ENCODE measurements at places on chromosomes 1 and 21.

- DNase-seq: no peak
Observed at GRCh38 chr1:109630081-109630897, 10.7 kb downstream of the AMPD2 start.

DNA sequence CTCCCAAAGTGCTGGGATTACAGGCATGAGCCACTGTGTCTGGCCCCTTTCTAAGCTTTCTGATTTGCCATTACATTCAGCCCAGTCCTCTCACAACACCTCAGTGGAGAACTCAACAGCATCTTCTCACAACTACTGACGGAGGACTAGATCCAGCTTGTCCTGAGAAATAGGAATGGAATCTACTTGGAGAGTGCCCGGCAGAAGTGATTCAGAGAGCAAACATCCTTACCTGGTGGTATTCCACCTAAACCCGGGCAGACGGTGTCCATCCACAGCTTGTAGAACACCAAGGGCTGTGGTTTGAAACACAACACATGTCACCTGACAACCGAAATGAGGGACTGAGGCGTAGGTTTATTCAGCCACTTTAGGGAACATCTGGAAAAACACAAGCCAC lies 28.8 kb upstream of the CCSAP start:
- DNase-seq: no peak

DNA sequence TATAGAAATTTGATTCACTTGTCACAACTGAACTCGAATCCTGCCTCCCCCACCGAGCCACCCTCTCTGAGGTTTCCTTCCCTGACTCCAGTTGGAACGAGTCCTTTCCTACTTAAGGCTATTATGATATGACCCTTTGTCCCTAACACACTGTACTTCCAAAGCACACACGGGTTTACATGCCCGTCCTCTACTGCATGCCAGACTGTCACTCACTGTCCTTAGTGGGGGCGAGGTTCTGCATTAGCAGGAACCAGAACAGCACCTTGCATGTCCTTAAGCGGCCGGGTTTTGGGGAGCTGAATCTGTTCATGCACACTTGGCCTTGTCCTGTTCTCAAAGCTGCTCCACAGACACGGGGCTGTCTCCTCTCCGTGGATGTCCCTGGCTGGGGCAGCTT lies 164.6 kb upstream of the KCNJ6 start:
- no peak for DNase-seq

- peak; percentile 94 for DNase-seq
Observed at GRCh38 chr1:8047686-8048445, 21.8 kb upstream of the ERRFI1 start.

GRCh38 chr1:18077657-18078215 lies 29.9 kb upstream of the IGSF21 start:
- DNase-seq: no peak

DNA sequence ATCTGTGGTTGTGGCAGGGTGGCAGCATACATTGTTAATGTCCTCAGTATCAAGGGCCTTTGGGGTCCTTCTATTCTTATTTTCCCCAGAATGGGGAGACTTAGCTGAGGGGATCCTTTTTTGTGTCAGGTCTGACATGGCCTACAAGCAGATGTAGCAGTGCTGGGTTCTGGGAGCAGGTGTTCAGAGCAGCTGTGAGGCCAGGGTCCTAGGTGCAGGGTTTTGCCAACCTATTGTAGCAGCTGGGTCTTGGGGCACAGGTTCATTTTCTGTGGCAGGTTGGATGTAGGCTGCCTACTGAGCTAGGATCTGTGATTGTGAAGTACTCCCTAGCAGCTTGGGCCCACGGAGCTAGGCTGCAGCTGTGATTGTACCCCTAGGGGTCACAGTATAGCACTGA lies 60.1 kb downstream of the DIPK1A start:
- DNase-seq: no peak

DNA sequence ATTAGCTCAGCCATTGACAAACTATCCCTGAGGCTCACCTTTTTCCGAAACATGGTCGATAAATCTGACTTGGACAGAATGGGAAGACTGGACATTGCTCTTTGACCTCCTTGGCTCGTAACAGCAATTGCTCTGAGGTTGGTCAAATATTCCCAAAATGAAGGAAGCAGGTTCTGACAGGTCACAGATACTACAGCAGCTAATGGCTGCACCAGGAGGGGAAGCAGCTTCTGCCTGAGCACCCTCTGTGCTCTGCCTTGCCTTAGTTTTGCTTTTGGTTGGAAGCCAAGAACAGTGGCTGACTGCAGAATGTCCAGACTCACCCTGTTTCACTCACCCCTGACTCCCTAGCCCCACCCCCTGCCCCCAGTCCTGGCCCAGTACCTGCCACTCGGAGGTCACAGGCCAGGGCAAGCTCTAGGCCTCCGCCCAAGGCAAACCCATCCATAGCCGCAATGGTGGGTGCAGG lies 15.4 kb downstream of the ECHDC2 start:
- DNase-seq: no peak

DNA sequence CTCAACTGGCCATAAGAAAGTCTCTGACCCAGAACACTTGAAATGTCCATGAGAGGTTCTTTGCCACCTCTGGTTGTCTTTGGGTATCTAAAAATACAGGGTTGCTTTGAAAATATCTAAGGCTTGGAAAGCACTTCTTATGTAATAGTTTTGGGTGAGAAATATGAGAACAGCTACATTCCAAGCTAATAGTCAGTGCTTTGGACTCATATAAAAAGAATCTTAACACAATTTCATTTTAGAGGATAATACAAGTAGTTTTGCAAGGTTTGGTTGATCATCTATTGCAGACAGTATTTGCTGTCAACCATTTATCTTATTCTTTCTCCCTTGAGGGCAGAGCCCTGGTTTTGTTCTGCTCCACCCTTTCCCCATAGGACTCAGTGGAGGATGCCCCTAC lies 207.5 kb downstream of the KCNK2 start:
- DNase-seq: peak; percentile 61

DNA sequence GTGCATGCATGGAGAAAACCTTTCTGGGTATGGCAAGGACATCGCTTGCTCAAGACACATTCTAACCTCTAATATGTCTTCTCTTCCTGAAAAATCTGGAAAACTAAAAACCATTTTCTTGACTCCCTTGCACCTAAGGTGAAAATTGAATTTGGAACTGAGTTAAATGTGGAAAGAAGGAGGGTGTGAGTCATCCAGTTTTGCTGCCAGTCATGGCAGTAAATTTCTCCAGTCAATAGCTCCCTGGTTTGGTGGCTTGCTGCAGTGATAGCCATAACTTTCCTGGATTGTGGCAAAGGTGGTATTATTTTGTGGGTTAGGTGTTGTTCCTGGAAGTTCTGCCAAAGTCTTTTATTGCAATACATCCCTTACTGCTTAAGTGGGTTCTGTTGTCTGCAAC lies 2.5 kb downstream of the ZCCHC17 start:
- DNase-seq: peak; percentile 40

GRCh38 chr1:164668491-164669400 lies 109.8 kb downstream of the PBX1 start:
- no peak for DNase-seq

GRCh38 chr1:164774819-164775654 lies 216.1 kb downstream of the PBX1 start:
- no peak for DNase-seq
